ENCODE measurements at places on chromosomes 12 and 14. TPM values are rescaled to one million over a fixed set of nuclear protein-coding genes. Genes with fewer than 3 reads are reported as not detected.
A peak's percentile ranks its signal among the peaks of the same experiment; 100 is the strongest.

- peaks cover 11% of the 10 kb centered on the region for H3K4me1 ChIP-seq
- H3K4me3 ChIP-seq = no peak overlapping the region
- H3K27ac ChIP-seq = no peak overlapping the region
- DNase-seq = peak; percentile 9
These were observed 54.1 kb downstream of the COCH start for GRCh38 chr14:30928462-30928861.

- no peak overlapping the region for H3K27ac ChIP-seq
- H3K36me3 ChIP-seq = peaks cover 11% of the 10 kb centered on the region
- H3K4me3 ChIP-seq = no peak overlapping the region
- no peaks in the 10 kb centered on the region for H3K27me3 ChIP-seq
- peaks cover 14% of the 10 kb centered on the region for H3K4me1 ChIP-seq
- no peak for DNase-seq
These were observed 57.4 kb downstream of the FBXO33 start for GRCh38 chr14:39374851-39375250.

The NID2 gene
- total RNA-seq = not detected

The TAS2R9 gene
- total RNA-seq = not detected

DNA sequence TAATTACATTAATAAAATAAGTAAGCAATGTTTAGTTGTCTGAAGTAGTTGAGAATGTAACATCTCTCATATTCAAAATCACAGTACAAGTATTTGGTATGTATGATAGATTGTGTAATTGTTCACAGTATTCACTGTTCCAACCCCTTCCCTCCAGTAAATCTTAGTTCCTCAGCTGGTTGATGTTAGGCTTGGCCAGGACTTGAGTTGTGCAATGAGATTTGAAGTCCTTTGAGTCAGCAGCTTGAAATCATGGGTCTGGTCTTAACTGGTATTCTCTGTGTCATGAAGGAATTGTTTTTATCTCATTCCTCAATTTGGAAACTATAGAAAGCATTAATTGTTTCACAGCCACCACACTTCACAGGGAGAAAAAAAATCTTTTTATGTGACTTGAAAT lies 477.1 kb downstream of the FSCB start:
- no peaks in the 10 kb centered on the region for H3K27me3 ChIP-seq
- H3K36me3 ChIP-seq = no peaks in the 10 kb centered on the region
- no peaks in the 10 kb centered on the region for H3K4me1 ChIP-seq

The ZNF891 gene
- 1.4 TPM for total RNA-seq

The SLC5A8 gene
- total RNA-seq = not detected

DNA sequence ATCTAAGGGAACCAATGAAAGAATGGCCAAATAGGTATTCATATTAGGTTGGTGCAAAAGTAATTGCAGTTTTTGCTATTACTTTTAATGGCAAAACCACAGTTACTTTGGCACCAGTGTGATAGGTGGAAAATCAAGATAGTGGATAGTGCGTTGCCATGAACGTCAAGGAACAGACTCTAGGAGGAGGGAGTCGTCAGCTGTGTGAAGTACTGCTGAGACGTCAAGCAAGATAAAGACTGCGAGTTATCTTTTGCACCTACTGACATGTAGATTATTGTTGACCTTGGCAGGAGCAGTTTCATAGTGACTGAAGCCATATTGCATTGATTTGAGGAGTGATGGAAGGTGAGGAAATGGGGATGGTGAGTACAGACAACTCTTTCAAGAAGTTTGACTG lies 8.3 kb downstream of the YLPM1 start:
- no peak overlapping the region for H3K4me3 ChIP-seq
- H3K27ac ChIP-seq = no peak overlapping the region
- H3K4me1 ChIP-seq = peaks cover 42% of the 10 kb centered on the region
- H3K27me3 ChIP-seq = no peaks in the 10 kb centered on the region
- no peak for DNase-seq
- peaks cover 28% of the 10 kb centered on the region for H3K36me3 ChIP-seq

DNA sequence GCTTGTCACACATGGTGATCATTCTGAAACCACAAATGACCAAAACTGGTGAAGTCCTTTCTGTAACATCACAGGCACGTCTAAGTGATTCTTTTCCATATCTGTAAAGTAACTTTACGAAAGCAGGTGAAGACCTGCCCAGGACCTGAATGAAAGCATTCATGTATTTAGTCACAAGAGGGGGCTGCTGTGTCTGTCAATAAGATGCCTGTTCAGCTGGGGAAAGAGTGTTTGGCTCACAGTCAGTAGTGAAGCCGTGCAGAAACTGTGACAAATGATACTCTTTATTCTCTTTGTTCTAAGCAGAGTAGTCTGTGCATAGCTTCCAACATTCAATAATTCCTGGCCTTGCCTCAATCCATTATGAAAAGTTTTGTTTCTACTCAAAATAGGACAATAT lies 373.5 kb upstream of the OR4E1 start:
- H3K27me3 ChIP-seq = no peaks in the 10 kb centered on the region
- DNase-seq = no peak
- H3K27ac ChIP-seq = peak overlapping the region; percentile 74
- H3K36me3 ChIP-seq = no peaks in the 10 kb centered on the region
- peaks cover 26% of the 10 kb centered on the region for H3K4me1 ChIP-seq

Data from activated naive CD8-positive, alpha-beta T cell treated with anti-CD3 and anti-CD28 coated beads for 36 hours (primary cell).